NCI-H510A (cell line): ENCODE measurements at places on chromosomes 3 and 15.

GRCh38 chr3:160159806-160160205 is 65.4 kb upstream of the C3orf80 start:
- DNase-seq: no peak

DNA sequence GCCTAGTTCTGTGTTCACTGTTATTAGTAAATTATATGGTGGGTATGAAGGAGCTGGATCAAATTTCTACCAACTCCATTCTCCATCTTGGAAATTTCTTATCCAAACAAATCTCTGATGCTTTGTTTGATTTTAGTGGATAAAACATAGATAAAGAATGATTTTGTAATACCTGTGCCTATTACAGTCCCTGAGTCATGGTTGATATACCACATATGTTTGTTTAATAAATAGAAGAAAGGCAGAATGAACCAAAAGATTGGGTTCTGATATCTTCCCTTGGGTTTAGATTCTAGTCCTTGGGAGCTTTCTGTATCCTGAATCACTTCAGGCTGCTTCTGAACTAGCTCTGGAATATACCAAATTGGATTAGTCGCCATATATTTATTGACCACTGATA is 203.6 kb downstream of the PDCD6IP start:
- DNase-seq: no peak

- no peak for DNase-seq
Observed at GRCh38 chr15:48040166-48040817, 80.5 kb upstream of the SLC24A5 start.

DNA sequence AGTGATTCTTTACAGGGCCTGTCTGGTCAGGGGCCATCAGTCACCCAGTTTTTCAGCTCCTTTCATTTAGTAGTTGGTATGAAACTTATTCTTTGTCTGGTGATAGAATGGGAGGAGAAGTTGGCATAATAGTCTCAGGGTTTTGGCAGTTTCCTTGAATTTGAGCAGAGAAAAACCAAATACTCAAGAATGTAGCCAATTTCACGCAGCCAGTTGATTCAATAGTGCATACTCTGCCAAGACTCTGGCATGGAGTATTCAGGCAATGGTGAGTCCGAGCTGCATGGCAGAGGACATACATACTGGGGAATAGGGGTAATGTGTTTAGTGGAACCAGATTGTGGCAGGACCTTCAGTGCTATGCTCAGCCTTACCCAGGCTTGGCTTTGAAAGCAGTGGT is 118.3 kb downstream of the GALK2 start:
- no peak for DNase-seq

DNA sequence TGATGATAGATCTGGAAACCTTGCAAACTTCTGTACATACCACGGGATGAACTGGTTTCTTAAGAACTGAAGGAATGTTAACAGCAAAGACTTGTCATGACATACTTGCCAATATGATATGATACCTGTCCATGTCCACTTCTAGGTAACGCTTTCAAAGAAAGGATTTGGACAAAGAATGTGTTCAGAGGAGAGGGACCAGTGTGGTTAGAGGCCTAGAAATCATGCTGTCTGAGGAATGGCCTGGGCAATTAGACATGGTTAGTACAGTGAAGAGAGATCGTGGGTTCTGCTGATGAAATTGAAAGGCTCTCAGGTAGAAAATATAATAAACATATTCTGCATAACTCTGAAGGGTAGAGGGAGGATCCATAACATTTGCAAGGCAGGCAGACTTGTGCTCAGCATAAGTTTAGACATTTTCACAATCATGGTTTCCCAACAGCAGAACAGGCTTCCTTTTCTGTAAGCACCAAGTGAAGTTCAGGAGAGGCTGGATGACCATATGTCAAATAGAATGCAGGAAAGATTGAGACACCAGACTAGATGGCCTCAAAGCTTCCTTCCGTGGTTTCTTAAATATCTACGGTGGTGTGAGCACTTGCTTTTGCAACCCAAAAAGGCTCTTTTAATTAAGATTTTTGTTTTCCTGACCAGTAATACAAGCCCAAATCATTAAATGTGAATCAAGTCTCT is 39.9 kb downstream of the TGFBR2 start:
- DNase-seq: no peak

DNA sequence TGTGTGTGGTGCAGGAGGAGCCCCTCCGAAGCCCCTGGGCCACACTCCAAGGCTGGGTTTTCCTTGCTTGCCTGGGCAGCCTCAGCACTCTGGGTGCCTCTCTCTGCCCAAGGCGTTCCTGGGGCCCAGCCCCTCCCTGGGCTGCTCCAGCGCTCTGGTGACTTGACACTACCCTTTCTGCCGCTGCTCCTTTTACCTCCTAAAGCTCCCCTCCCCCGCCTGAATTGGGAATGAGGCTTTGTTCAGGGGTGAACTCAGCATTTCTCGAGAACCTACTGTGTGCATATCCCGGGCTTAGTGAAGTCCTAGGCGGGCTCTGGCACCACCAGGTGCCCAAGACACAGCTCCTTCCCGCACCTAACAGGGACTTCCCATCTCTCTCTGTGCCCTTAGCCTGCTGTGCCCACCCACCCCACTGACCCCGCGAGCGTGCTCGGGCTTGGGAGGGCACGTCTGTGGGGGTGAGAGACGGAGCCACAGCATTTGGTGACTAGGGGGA is 1.2 kb upstream of the BAHD1 start:
- DNase-seq: no peak

- no peak for DNase-seq
Observed at GRCh38 chr15:85672332-85673084, 122.2 kb downstream of the KLHL25 start.

DNA sequence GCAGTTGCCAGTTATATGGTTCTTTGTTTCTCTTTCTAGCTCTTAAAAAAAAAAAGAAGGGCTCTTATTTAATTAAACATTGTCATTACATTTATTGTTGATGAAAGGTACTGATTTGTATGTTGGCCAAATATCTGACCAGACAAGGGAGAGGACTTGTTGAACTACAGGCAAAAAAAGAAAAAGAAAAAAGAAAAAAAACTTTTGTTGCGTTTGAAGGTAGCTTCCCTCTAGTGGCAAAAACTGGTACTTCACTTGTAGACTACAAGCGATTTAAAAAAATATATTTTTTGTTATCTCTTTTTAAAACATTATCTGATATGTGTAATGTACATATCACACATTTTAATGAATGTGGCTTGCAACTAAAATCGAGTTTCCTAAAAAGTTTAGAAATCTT is 280.6 kb downstream of the ROBO2 start:
- DNase-seq: no peak

- DNase-seq: no peak
Observed at GRCh38 chr15:89015412-89016097, 72.7 kb upstream of the ABHD2 start.

DNA sequence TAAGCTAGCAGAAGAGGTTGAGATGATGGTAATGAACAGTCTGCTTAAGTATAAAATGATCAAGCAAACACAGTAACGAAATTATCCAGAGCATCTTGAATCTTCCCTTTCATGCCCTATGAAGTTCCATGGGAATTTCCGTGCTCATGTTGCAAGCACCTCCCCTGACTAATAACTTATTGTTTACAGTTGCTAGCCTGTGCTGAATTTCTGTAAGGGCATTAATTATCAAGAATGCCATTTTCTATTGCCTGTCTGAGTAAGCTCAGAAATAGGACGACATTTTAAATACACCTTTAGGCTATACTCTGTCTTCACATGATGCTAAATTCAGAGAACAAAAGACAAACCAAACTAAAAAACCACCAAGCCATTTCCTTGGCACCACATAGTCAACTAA is 257.5 kb upstream of the LRTM1 start:
- no peak for DNase-seq

- no peak for DNase-seq
Observed at GRCh38 chr3:55518451-55518850, 31.3 kb upstream of the WNT5A start.

- no peak for DNase-seq
Observed at GRCh38 chr3:74268753-74269152, 345.7 kb downstream of the CNTN3 start.

DNA sequence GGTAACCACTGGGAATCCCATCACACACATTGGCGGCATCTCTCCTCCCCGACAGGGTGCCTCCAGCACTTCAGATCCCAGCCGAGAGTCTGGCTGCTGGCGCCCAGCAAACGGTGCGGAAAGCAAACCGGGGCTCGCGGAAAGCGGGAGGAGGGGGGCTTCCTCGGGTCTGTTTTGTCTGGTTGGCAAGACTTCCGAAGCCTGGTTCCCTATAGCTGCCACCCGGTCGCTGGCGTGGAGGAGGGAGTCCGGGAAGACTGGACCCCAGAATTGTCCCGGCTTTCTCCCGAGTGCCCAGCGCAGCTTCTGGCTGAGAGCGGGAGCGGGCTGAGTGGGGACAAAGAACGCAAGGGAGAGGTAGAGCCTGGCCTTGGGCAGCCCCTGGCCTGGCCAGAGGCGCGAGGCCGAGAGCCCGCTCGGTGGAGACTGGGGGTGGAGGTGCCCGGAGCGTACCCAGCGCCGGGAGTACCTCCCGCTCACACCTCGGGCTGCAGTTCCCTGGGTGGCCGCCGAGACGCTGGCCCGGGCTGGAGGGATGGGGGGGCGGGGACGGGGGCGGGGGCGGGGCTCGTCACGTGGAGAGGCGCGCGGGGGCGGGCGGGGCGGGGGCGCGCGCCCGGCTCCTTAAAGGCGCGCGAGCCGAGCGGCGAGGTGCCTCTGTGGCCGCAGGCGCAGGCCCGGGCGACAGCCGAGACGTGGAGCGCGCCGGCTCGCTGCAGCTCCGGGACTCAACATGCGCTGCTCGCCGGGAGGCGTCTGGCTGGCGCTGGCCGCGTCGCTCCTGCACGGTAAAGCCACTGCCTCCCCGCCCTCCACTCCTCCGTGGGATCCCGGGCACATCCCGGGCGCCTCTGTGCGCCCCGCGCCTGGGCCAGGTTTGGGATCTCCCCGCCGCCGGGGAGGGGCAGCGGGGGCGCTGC is at the start of gene CHRNA7:
Gene CHRNA7, plus strand, starts transcription at position 654 of the 920 bp plus-strand sequence. Its CDS starts 80 bp downstream, at position 734.
- DNase-seq: peak; percentile 33

- DNase-seq: no peak
Observed at GRCh38 chr3:168498194-168498593, 402.5 kb upstream of the GOLIM4 start.

GRCh38 chr3:24352893-24353553 is 141.6 kb downstream of the THRB start:
- DNase-seq: no peak

DNA sequence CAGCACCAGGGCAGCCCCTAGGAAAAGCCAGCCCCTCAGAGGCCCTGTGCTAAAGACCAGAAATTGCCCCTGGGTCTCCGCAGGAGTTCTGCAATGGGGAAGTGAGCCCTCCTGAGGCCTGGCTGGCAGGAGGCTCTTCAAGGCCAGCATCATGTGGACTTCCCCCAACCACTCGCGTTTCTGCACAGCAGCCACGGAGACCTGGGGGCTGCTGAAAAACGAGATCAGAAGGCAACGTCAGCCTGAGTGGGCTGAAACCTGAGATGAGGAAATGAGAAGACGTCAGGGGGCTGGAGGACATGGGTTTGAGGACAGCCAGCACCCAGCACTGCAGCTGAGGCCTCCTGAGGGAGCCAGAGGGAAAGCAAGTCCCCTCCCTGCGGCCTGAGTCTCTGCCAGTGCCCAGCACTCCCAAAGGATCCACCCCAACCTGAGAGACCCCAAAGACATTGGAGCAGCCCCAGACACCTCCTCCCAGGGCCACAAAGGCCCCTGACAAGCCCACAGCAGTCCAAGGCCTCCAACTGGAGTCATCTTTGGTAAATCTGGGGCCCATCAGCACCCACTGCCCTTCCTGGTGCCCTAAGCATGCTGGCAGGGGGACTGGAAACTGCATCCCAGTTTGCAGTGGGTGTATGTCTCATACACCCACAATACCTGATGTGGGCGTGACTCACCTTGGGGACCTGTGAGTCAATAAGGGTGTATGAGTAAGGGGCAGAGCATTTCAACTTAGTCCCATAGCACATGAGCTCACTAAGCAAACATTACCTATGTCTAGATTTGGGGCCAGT is 29.2 kb upstream of the CYP11A1 start:
- no peak for DNase-seq

DNA sequence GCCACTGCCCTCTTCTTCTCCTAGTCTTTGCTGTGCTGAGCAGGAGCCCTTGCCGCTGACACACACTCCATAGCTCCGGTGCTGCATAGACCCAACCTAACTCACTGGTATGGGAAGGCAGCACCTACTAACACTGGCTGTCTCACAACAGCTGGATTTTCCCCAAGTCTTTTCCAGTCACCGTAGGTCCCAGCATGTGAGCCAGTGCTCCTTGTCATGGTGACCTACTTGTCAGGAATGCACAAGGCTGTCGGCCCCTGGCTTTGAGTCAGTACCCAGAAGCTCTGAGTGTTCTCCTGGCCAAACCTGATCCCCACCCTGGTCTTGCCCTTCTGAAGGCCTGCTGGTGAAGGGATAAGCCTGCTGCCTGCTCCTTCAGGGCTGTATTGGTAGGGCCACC is 25.7 kb downstream of the AMOTL2 start:
- no peak for DNase-seq

GRCh38 chr3:86790884-86791549 is 199.9 kb downstream of the VGLL3 start:
- no peak for DNase-seq

- DNase-seq: no peak
Observed at GRCh38 chr15:47577000-47577399, 140.3 kb upstream of the SEMA6D start.

DNA sequence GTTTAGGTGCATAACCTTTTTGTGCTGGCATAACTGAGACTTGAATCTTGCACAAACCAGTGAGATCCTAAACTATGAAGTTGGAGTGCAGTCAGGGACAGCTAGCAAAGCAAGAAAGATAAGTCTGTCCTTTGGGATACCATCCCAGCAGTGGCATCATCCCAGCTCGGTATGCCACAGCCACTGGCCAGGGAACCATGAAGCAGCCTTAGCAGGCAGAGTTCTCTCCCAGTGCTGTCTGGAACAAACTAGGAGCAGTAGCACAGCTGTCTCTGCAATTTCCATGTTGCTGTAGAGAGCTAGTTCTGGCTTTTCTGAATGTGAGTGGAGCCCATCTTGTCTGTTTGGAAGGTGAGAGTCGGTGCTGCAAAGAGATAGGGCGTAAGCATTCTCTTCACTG is 130.3 kb downstream of the DTWD1 start:
- no peak for DNase-seq

DNA sequence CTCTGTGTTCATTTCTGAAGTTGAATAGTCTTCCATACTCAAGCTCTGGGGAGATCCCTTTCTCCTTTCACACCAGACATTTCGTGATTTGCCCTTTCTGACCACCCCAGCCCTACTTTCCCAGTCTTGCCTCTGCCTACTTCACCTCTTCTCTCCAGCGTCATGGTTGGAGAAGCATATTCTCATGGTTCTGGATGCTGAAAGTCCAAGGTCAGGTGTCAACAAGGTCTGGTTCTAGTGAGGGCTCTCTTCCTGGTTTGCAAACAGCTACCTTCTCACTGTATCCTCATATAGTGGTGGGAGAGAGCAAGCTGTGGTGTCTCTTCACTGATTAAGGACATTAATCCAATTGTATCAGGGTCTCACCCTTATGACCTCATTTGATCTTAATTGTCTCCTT is 169.4 kb downstream of the IGF1R start:
- DNase-seq: no peak

- no peak for DNase-seq
Observed at GRCh38 chr3:61580982-61581643, 19.7 kb downstream of the PTPRG start.

GRCh38 chr15:35557012-35557411 is 11.0 kb upstream of the DPH6 start:
- DNase-seq: no peak

GRCh38 chr3:134527037-134527436 is 41.2 kb downstream of the CEP63 start:
- DNase-seq: no peak
